GM12878 (cell line): ENCODE measurements at places on chromosomes 5 and 9. TPM values are rescaled to one million over a fixed set of nuclear protein-coding genes. Genes with fewer than 3 reads are reported as not detected.

GRCh38 chr5:149174847-149175234, 33.5 kb downstream of the ABLIM3 start:
- H3K4me1 ChIP-seq: no peaks in the 10 kb centered on the region
- H3K27me3 ChIP-seq: no peaks in the 10 kb centered on the region
- no peak for DNase-seq
- no peak overlapping the region for H3K4me3 ChIP-seq
- H3K27ac ChIP-seq: no peak overlapping the region

- H3K4me3 ChIP-seq: no peak overlapping the region
- H3K36me3 ChIP-seq: no peaks in the 10 kb centered on the region
- no peaks in the 10 kb centered on the region for H3K27me3 ChIP-seq
- DNase-seq: no peak
Observed at GRCh38 chr5:158611581-158611980, 488.1 kb downstream of the EBF1 start.

The TEX48 gene
- total RNA-seq: not detected in 2 replicates

GRCh38 chr9:71308454-71308853, 187.0 kb upstream of the TRPM3 start:
- no peaks in the 10 kb centered on the region for H3K27me3 ChIP-seq
- no peaks in the 10 kb centered on the region for H3K36me3 ChIP-seq
- no peak overlapping the region for H3K27ac ChIP-seq
- DNase-seq: no peak
- H3K4me3 ChIP-seq: no peak overlapping the region

DNA sequence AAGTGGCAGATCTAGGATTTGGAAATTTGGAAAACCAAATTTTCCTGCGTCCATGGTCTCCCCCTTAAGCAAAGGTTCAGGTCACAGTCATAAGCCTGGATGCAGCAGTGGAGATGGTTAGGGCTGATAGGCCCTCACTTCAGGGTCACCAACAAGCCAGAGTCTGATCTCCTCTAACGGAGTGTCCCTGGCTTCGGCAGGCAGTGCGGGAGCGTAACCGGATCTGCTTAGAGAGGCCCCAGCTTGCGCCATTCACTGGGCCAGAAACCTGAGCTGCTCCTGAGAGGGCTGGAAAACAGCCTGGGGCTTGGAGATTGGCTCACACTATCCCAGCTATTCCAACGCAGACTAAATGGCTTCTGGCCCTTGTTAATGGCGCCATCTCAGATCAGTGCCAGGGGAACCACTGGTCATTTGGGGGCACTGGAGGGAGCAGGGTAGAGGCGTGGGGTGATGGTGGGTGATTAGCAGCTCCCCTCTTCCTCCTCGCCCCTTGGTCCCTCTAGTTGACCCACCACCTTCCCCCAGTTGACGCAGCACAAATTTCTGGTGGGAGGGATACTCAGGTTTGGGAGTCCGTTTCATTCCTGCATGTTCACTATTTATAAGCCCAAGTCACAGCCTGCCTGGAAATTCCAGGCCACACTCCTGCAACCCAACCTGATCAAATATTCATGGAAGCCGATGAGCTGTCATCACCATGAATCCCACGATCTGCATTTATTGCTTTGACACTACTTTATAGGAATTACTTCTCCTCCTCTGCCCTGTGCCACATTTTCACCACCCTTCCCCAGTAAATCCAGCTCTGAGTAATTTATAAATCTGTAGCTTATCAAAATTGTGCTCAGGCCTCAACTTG, 134.6 kb upstream of the CPEB4 start:
- no peak overlapping the region for H3K27ac ChIP-seq
- no peak overlapping the region for H3K4me3 ChIP-seq
- H3K36me3 ChIP-seq: no peaks in the 10 kb centered on the region
- peaks cover 15% of the 10 kb centered on the region for H3K4me1 ChIP-seq
- no peak for DNase-seq

DNA sequence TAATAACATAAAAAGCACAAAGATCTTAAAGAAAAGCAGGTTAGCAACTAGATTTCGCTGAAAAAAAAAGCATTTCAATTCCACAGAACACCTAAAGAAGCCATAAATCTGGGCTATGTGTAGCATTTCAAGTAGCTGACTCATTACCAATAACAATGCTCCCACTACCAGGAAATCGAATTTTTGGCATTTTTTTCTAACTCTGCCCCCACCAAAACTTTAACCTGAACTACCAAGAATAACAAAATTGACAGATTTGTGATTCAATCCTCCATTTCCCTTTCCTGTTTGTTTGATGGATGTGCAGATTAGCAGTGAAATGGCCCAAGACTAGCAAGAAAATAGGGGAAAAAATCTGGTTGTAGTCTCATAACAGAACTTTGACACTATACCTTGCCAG, 180.2 kb downstream of the RASEF start:
- no peaks in the 10 kb centered on the region for H3K36me3 ChIP-seq
- no peaks in the 10 kb centered on the region for H3K27me3 ChIP-seq
- H3K4me3 ChIP-seq: no peak overlapping the region
- no peak overlapping the region for H3K27ac ChIP-seq
- no peaks in the 10 kb centered on the region for H3K4me1 ChIP-seq

DNA sequence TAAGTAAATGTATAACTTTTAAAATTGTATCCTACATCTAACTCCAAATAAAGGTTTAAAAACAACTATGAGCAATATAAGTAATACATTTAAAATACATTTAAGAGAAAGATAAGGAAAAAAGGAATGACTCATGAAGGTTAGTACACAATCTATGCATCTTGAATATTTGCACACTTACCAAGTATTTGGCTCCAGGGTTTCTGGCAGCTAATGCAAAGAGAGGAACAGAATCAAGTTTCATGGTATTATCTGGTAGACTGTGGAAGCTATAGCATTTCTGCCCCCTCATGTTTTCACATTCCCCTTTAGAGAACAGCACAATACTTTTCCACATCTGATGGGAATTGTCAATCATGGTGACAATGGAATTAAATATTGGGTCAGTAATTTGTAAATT, 132.1 kb downstream of the COX7C start:
- no peak overlapping the region for H3K4me3 ChIP-seq
- no peaks in the 10 kb centered on the region for H3K27me3 ChIP-seq
- no peak for DNase-seq

DNA sequence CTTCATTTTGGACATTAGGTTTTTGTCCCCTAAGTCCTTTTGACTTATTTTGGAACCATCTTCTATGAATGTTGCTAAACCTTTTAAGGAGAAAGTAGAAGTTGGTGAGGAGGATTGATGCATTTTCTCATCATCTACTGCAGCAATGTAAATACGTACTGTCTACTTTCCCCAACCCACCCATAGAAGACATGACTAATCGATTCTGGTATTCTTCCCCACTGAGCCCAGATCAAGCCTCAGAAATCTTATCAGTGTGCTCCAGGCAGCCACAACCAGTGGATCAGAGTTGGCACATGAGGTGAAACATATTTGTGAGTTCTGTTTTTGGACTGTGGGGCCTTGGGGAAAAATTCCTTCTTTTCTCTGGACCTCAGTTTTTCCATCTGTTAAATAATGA, 57.7 kb downstream of the FGF18 start:
- H3K27me3 ChIP-seq: no peaks in the 10 kb centered on the region; the same call in 1 of the 2 replicates
- DNase-seq: no peak
- H3K36me3 ChIP-seq: no peaks in the 10 kb centered on the region
- no peak overlapping the region for H3K27ac ChIP-seq
- no peak overlapping the region for H3K4me3 ChIP-seq

DNA sequence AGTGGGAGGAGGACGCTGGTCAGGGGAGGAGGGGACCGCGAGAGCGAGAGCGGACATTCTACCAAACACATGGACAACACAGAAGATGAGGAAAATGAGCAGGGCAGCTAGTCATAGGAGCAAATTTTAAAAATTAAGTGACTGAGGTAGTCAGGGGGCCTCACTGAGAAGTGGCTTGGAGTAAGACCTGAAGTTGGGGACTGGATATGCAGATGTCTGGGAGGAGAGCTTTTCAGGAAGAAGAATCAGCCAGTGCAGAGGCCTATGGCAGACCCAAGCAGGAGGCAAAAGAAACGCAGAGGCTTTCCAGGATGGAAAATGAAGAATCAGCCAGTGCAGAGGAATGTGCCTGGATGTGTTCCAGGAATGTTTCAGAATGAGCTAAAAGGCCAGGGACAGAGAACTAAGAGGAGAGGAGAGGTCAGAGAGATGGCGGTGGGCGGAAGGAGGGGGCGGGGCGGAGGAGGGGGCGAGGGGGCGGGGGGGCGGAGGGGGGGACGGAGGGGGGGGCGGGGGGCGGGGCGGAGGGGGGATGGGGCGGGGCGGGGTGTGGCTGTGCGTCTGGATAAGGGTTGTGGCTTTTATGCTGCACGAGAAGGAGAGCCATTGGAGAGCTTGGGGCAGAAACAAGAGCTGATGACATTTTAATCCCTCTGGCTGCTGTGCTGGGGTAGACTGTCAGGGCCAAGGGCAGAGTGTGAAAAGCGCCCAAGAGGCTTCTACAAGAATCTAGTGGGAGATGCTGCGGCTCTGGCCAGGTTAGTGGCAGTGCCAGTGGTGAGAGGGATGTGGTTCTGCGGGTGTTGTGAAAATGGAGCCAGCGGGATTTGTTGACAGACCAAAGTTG, 129.6 kb downstream of the KCNIP1 start:
- H3K36me3 ChIP-seq: no peaks in the 10 kb centered on the region
- DNase-seq: peak; percentile 20
- no peak overlapping the region for H3K4me3 ChIP-seq
- no peak overlapping the region for H3K27ac ChIP-seq
- H3K4me1 ChIP-seq: no peaks in the 10 kb centered on the region
- H3K27me3 ChIP-seq: no peaks in the 10 kb centered on the region

DNA sequence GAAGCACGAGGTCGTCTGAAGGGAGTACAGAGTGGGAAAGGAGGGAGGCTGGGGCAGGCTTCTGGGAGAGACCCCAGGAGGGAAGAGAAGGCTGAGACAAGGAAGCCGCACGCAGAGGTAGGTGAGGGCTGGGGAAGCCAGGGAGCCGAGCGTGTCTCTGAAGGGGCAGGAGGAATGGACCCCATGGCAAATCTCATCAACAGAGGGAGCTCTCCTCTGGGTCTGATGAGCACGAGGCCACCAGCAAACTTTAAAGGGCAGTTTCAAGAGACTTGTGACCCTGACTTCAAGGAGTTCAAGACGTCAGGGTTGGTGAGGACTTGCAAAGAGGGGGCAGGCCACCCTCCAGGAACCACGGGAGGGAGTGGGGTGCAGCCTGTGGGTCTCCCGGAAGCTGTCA, 326.2 kb upstream of the IRX2 start:
- no peak for DNase-seq
- H3K4me3 ChIP-seq: no peak overlapping the region
- no peaks in the 10 kb centered on the region for H3K36me3 ChIP-seq
- H3K27me3 ChIP-seq: no peaks in the 10 kb centered on the region
- no peaks in the 10 kb centered on the region for H3K4me1 ChIP-seq

GRCh38 chr9:102609461-102609860, 385.7 kb upstream of the CYLC2 start:
- no peak overlapping the region for H3K4me3 ChIP-seq
- H3K4me1 ChIP-seq: no peaks in the 10 kb centered on the region
- no peaks in the 10 kb centered on the region for H3K27me3 ChIP-seq
- no peaks in the 10 kb centered on the region for H3K36me3 ChIP-seq
- H3K27ac ChIP-seq: no peak overlapping the region

The PPP3R2 gene
- total RNA-seq: not detected in 2 replicates

The DMGDH gene
- 0.56 TPM in 1 of 2 replicates, not detected in the other for total RNA-seq

GRCh38 chr5:38554403-38554802, 2.0 kb downstream of the LIFR start:
- DNase-seq: no peak
- H3K4me3 ChIP-seq: no peak overlapping the region
- peaks cover 11% of the 10 kb centered on the region; the same call in 1 of the 2 replicates for H3K27me3 ChIP-seq
- H3K36me3 ChIP-seq: no peaks in the 10 kb centered on the region
- H3K4me1 ChIP-seq: no peaks in the 10 kb centered on the region

GRCh38 chr5:94771742-94772141, 153.3 kb downstream of the SLF1 start:
- H3K36me3 ChIP-seq: no peaks in the 10 kb centered on the region
- no peak for DNase-seq
- H3K4me1 ChIP-seq: no peaks in the 10 kb centered on the region
- H3K27me3 ChIP-seq: no peaks in the 10 kb centered on the region
- no peak overlapping the region for H3K27ac ChIP-seq
- no peak overlapping the region for H3K4me3 ChIP-seq

DNA sequence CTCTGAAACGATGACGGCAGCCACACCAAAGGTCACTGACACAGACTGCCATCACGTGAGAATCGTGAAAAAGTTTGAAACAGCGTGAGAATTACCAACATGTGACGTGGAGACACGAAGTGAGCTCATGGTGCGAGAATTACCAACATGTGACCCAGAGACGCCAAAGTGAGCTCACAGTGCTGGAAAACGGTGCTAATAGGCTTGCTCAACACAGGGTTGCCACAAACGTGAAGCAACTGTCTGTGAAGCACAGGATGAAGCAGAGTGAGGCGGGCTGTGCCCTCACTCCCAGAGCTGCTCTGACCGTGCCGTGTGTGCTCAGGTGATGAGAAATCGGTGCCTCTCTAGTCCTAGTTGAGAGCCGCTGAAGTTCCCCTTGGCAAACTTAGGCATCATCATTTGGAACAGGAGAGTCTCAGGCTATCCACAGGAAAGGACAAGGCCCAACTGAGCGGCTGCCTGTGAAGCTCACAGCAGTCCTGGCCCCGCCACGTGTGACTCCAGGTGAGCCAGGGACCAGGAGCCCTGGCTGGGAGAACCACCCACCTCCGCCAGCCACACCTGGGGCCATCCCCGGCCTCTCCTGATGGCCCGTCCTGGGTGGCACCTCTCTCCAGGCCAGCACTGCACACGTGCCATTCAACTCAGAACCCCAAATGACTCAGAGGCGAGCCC, 29.8 kb upstream of the SLC6A3 start:
- no peaks in the 10 kb centered on the region for H3K27me3 ChIP-seq
- no peak overlapping the region for H3K4me3 ChIP-seq

DNA sequence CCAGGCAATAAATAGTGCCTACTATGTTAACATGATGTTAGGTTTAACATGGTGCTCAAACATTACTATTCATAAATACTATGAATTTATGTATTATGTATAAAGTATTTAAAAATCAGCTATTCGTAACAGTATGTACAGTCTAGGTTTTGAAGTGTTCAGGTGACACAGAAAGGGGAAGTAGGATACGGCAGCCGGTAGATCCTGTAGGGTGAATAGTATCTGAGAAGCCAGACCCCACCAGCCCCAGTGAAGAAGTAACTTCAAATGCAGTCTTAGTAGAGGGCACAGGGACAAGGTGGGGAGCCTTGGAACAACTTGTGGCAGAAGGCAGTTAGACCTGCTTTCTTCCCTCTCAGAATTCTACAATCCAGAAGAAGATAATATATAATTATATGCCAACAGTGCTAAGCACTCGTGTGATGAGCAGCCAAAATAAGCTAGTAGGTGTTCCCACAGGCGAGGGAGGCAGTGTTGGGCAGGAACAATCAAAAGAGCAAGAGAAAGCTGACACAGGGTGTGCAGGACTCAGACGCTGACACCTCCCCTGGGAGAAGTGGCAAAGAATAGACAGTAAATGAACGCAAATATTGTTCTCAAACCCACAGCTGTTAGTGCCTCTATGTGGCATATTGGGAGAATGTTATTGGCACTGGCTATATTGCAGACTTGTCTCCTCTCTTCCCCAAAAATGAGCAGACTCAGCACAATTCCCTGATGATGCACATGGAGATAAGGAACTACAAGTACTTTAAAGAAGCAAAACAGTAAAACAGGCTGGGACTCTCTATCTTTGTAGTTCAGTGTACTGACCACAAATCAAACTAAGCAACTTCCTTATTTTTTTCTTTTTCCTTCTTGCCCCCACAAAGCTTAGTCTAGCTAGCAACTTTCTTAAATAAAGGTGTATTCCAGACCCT, 4.6 kb downstream of the ZNF367 start:
- peak; percentile 66 for DNase-seq
- no peaks in the 10 kb centered on the region for H3K36me3 ChIP-seq
- H3K27ac ChIP-seq: peak overlapping the region; percentile 78
- H3K4me1 ChIP-seq: peaks cover 20% of the 10 kb centered on the region
- no peaks in the 10 kb centered on the region for H3K27me3 ChIP-seq
- H3K4me3 ChIP-seq: peak overlapping the region; percentile 60
